ENCODE measurements at places on chromosomes 3 and 15. TPM values are rescaled to one million over a fixed set of nuclear protein-coding genes. Genes with fewer than 3 reads are reported as not detected.

The RTP1 gene
- not detected for total RNA-seq

DNA sequence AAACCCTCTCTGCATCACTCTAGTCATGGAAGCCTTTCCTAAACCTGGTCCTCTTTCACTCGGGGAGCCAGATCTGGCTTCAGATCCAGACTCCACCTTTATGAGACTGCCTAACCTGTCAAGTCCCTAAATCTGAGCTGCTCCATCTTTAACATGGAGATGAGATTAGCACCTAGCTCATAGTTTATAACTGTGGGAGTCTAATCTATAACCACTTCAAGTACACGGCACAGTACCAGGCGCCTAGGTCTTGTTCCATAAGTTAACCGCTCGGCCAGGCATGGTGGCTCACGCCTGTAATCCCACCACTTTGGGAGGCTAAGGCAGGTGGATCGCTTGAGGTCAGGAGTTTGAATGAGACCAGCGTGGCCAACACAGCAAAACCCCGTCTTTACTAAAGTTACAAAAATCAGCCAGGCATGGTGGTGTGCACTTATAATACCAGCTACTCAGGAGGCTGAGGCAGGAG lies 30.3 kb downstream of the TPM1 start:
- H3K27ac ChIP-seq = no peak overlapping the region
- H3K36me3 ChIP-seq = peaks cover 45% of the 10 kb centered on the region
- no peak for DNase-seq
- no peak overlapping the region for H3K4me3 ChIP-seq
- H3K27me3 ChIP-seq = no peaks in the 10 kb centered on the region
- H3K4me1 ChIP-seq = peaks cover 10% of the 10 kb centered on the region

The ROBO1 gene
- total RNA-seq = 27.1 TPM

DNA sequence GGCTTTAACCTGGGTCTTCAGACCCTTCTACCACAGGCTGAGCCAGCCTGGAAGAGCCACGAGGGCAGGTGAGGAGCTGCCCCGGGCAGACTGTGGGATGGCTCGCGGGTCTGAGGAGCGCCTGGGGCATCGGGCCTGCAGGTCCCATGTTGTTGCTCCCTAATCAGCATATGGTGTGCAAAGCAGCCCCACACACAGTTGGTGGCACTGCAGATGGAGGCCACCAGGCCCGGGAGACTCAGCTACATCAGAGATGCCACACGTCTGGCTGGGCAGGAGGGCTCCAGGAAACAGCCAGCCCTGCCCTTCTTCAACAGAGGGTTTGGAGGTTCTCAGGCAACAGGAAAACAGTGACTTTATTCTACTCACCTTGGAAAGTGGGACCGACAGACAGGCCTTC lies 63.9 kb downstream of the XXYLT1 start:
- no peak overlapping the region for H3K4me3 ChIP-seq
- no peaks in the 10 kb centered on the region for H3K36me3 ChIP-seq
- no peaks in the 10 kb centered on the region for H3K27me3 ChIP-seq
- H3K4me1 ChIP-seq = peaks cover 51% of the 10 kb centered on the region
- no peak for DNase-seq

The EPHB3 gene
- 7.8 TPM for total RNA-seq

The SLC12A1 gene
- not detected for total RNA-seq

GRCh38 chr3:103158183-103158582 lies 723.4 kb downstream of the ZPLD1 start:
- H3K4me1 ChIP-seq = no peaks in the 10 kb centered on the region
- H3K27ac ChIP-seq = no peak overlapping the region
- H3K27me3 ChIP-seq = no peaks in the 10 kb centered on the region

DNA sequence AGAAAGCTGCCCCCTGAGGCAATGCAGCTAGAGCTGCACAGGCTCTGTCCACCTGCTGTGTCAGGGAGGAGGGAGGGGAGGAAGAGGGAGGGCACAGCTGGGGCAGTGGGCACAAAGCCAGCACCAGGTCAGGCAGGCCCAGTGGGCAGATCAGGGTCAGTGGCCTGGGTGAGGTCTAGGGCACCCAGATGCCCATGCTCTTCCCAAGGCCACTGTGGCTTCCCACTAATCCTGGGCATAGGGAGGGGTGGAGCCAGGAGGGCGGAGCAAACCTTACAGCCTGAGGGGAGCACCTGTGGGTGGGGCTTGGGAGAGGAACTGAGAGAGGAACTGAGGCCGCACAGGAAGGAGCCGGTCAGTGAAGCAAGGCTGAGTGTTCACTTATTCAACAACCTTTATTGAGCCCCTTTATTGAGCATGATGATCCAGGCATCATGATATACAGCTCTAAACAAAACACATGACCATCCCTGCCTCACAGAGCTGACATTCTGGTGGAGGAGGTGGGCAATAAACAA lies 55.0 kb downstream of the RHCG start:
- no peaks in the 10 kb centered on the region for H3K4me1 ChIP-seq
- peak; percentile 60 for DNase-seq
- H3K36me3 ChIP-seq = no peaks in the 10 kb centered on the region
- no peak overlapping the region for H3K4me3 ChIP-seq
- H3K27ac ChIP-seq = no peak overlapping the region

The TNNC1 gene
- total RNA-seq = 88.9 TPM

GRCh38 chr3:155065537-155065936 lies 14.6 kb upstream of the MME start:
- H3K27ac ChIP-seq = peak overlapping the region; percentile 4
- no peak overlapping the region for H3K4me3 ChIP-seq

DNA sequence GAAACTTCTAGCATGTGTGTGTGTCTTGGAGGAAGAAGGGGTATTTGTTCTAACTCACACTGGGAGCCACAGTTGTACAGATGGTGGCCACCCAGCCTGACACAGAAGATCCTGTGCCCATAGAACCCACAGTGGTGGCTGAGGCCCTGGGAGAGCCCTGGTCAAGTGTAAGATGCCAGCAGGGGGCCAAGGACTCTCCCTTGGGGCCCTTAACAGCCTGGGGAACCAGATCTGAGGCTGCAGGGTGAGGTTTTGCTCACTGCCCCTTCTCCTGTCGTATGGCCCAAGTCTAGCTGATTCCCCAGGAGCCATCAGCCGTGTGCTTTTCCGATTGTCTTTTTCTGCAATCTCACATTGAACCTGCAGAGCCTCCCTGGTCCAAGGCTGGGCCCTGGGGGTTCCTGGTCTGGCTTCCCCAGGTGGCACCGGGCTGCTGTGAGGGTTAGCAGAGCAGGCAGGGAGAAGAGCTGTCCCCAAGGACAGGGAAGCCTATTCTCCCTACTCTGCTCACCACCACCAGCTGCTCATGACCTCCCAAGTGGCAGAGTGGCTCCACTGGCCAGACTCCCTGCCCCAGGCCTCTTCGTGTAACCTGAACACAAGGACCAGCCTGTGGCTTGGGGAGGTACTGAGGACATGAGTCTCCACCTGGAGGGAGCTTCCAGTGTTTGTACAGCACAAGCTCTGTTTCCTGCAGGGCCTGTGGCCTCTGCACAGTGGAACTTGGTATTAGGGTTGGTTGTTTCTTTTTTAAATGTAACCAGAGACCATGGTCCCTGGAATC lies 51.9 kb downstream of the CA12 start:
- H3K36me3 ChIP-seq = no peaks in the 10 kb centered on the region
- H3K27ac ChIP-seq = no peak overlapping the region
- no peak for DNase-seq
- H3K4me1 ChIP-seq = no peaks in the 10 kb centered on the region

The FAH gene
- 31.7 TPM for total RNA-seq

DNA sequence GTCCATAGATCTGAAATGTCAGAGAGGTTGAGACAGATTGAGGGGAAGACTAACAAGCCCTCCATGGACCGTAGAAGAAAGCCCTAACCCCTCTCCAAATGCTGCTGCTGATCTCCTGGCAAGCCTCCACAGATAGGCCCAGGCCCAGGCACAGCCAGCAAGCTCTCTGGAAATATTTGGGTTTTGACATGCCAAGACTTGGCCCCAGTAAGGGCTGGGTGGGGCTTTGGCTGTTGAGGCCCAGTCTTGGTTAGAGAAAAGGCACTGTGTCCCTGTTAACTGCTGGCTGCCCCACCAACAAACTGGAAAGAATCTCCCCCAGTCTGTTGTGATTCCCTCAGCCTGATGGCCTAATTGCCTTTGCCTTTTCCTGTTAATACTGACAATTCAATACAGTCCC lies 208.8 kb upstream of the CTDSPL start:
- no peak overlapping the region for H3K27ac ChIP-seq
- H3K27me3 ChIP-seq = no peaks in the 10 kb centered on the region
- H3K4me3 ChIP-seq = no peak overlapping the region
- DNase-seq = no peak

- H3K27me3 ChIP-seq = no peaks in the 10 kb centered on the region
- H3K36me3 ChIP-seq = no peaks in the 10 kb centered on the region
- no peak overlapping the region for H3K27ac ChIP-seq
- H3K4me1 ChIP-seq = peaks cover 55% of the 10 kb centered on the region
Measured at GRCh38 chr15:63818191-63818590, 15.6 kb downstream of the HERC1 start.

- peaks cover under 1% of the 10 kb centered on the region for H3K36me3 ChIP-seq
- DNase-seq = no peak
- H3K4me1 ChIP-seq = peaks cover 15% of the 10 kb centered on the region
Measured at GRCh38 chr3:194675081-194675640, 3.2 kb upstream of the LSG1 start.

- H3K4me3 ChIP-seq = peak overlapping the region; percentile 74
- peaks cover 11% of the 10 kb centered on the region for H3K4me1 ChIP-seq
- peak overlapping the region; percentile 88 for H3K27ac ChIP-seq
- DNase-seq = peak; percentile 69
Measured at GRCh38 chr3:120449701-120450599, 842 bp downstream of the FSTL1 start.

- no peak for DNase-seq
- no peak overlapping the region for H3K4me3 ChIP-seq
- H3K4me1 ChIP-seq = no peaks in the 10 kb centered on the region
- H3K36me3 ChIP-seq = no peaks in the 10 kb centered on the region
- no peak overlapping the region for H3K27ac ChIP-seq
- no peaks in the 10 kb centered on the region for H3K27me3 ChIP-seq
Measured at GRCh38 chr3:135337192-135337591, 542.1 kb downstream of the EPHB1 start.

The DGKG gene
- 4.7 TPM for total RNA-seq

- no peaks in the 10 kb centered on the region for H3K36me3 ChIP-seq
- no peak for DNase-seq
- no peak overlapping the region for H3K4me3 ChIP-seq
- no peaks in the 10 kb centered on the region for H3K27me3 ChIP-seq
Measured at GRCh38 chr15:70610541-70610940, 152.8 kb downstream of the UACA start.

DNA sequence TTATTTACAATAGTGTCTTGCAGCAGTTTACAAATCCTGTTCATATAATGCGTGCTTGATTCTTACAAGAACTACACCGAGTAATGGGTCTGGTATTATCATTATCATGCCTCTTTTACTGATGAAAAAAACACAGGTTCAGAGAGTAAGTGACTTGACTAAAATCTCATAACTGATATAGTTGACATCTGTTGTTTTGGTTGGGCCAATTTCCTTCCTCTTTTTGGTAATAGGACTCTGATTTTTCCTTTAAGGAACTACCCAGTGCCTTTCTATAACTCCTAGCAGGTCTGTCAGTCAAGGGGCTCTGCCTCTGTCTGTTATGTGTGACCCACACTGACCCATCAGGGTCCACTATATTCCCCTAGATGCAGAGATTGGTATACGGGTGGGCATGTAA lies 14.6 kb upstream of the BLOC1S6 start:
- no peaks in the 10 kb centered on the region for H3K36me3 ChIP-seq
- no peak for DNase-seq
- H3K4me3 ChIP-seq = no peak overlapping the region
- H3K4me1 ChIP-seq = no peaks in the 10 kb centered on the region
- no peak overlapping the region for H3K27ac ChIP-seq

DNA sequence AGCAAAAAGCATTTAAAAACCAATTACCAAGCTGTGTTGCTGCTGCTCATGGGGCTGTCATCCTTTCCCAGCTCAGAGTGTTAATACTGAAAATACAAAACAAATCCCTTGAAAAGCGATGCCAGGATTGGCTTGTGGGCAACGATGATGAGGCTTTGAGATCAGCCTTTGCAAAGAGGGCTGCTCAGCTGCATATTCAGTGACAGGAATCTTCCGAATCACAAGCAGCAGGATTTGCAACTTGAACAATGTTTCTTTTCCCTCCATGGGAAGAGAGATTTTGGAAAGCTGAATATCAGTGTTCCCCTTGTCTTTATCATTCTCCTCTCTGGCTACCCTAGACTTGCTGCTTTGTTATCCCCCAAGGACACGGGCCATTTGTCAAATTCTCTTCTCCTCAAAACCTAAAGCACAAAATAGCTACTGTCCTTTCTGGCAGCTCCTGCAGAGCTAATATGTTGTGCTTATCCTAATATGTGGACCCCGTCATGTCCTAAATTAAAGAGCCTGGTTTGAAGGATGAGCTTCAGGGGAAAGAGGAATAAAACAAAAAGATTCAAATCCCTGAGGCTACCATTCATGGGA lies 375.8 kb downstream of the GAP43 start:
- H3K4me3 ChIP-seq = no peak overlapping the region
- H3K36me3 ChIP-seq = no peaks in the 10 kb centered on the region
- H3K4me1 ChIP-seq = no peaks in the 10 kb centered on the region
- no peaks in the 10 kb centered on the region for H3K27me3 ChIP-seq
- DNase-seq = no peak

GRCh38 chr3:146594843-146595482 lies 10.2 kb downstream of the PLSCR5 start:
- DNase-seq = no peak
- H3K27ac ChIP-seq = no peak overlapping the region
- no peak overlapping the region for H3K4me3 ChIP-seq
- no peaks in the 10 kb centered on the region for H3K4me1 ChIP-seq
- no peaks in the 10 kb centered on the region for H3K27me3 ChIP-seq

The COLQ gene
- 1.1 TPM for total RNA-seq

The IP6K1 gene
- total RNA-seq = 39.5 TPM

The MOBP gene
- total RNA-seq = not detected

GRCh38 chr3:21393683-21394311 lies 357.2 kb downstream of the ZNF385D start:
- H3K36me3 ChIP-seq = no peaks in the 10 kb centered on the region
- H3K4me1 ChIP-seq = no peaks in the 10 kb centered on the region
- DNase-seq = no peak
- no peaks in the 10 kb centered on the region for H3K27me3 ChIP-seq

GRCh38 chr15:101024706-101025500 lies 105.7 kb downstream of the LRRK1 start:
- H3K36me3 ChIP-seq = peaks cover 19% of the 10 kb centered on the region
- no peaks in the 10 kb centered on the region for H3K27me3 ChIP-seq
- peak overlapping the region; percentile 55 for H3K27ac ChIP-seq
- H3K4me1 ChIP-seq = peaks cover 35% of the 10 kb centered on the region

The GOLGA6L24 gene
- not detected for total RNA-seq

GRCh38 chr15:66071921-66072295 lies 181.6 kb downstream of the MEGF11 start:
- no peak overlapping the region for H3K4me3 ChIP-seq
- no peaks in the 10 kb centered on the region for H3K4me1 ChIP-seq
- no peaks in the 10 kb centered on the region for H3K36me3 ChIP-seq
- no peak overlapping the region for H3K27ac ChIP-seq
